ENCODE measurements at places on chromosomes 16 and 17.
A peak's percentile ranks its signal among the peaks of the same experiment; 100 is the strongest.

GRCh38 chr16:75527825-75528299 is 8.0 kb downstream of the CHST5 start:
- no peak for ATAC-seq
- H3K36me3 ChIP-seq, result no peaks in the 10 kb centered on the region
- H3K27me3 ChIP-seq, result no peaks in the 10 kb centered on the region

- no peaks in the 10 kb centered on the region for H3K27me3 ChIP-seq
- H3K27ac ChIP-seq, result peak overlapping the region; percentile 40
- ATAC-seq, result no peak
- H3K4me3 ChIP-seq, result no peak overlapping the region
- H3K4me1 ChIP-seq, result peaks cover 41% of the 10 kb centered on the region
- H3K36me3 ChIP-seq, result peaks cover 12% of the 10 kb centered on the region
Observed at GRCh38 chr17:59899099-59899498, 6.2 kb downstream of the RPS6KB1 start.

DNA sequence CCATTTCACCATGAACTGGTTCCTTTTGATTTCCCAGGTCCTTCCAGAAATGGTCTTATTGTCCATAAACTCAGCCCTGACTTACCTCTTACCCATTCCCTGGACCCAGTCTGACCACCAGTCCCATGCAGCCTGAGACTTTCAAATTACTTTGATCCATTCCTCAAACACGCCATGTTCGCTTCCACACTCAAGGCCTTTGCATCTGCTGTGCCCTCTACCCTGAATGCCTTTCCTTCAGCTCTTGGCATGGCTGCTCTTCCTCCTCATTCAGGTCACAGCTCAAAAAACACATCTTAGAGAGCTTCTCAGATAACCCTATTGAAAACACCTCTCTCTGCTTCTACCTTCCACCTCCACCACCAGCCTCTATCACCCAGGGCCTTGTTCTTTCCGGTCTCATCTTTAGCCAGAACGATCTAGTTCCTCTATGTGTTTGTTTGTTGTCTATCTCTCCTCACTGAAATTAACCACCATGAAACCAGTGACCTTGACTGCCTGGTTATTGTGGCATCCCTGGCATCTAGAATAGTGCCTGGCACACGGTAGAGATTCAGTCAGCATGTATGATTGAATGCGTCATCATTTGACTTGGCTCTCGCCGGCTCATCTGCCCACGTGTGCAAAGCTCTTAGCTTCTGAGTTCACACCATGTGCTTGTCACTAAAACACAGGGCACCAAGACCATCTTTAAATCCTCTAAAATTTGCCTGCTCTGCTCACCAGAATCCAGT is 12.8 kb downstream of the CRYM start:
- peak; percentile 81 for ATAC-seq
- no peaks in the 10 kb centered on the region for H3K36me3 ChIP-seq
- H3K27ac ChIP-seq, result peak overlapping the region; percentile 26

GRCh38 chr16:87166321-87166720 is 150.9 kb downstream of the C16orf95 start:
- H3K4me3 ChIP-seq, result no peak overlapping the region
- ATAC-seq, result no peak
- no peaks in the 10 kb centered on the region for H3K27me3 ChIP-seq
- H3K4me1 ChIP-seq, result no peaks in the 10 kb centered on the region
- H3K27ac ChIP-seq, result no peak overlapping the region
- H3K36me3 ChIP-seq, result no peaks in the 10 kb centered on the region

- H3K4me3 ChIP-seq, result no peak overlapping the region
- peaks cover 36% of the 10 kb centered on the region for H3K36me3 ChIP-seq
- no peaks in the 10 kb centered on the region for H3K4me1 ChIP-seq
- ATAC-seq, result no peak
- H3K27me3 ChIP-seq, result no peaks in the 10 kb centered on the region
Observed at GRCh38 chr17:67554634-67555033, 163.1 kb upstream of the NOL11 start.

All from stimulated activated memory B cell treated with anti-CD40 and anti-IgM and Interleukin-4, amounts not matched to agents 10 μg/mL and 1 μg/mL and 100 μg/mL, for 72 hours (primary cell).